ENCODE measurements at places on chromosomes 11 and 22.

DNA sequence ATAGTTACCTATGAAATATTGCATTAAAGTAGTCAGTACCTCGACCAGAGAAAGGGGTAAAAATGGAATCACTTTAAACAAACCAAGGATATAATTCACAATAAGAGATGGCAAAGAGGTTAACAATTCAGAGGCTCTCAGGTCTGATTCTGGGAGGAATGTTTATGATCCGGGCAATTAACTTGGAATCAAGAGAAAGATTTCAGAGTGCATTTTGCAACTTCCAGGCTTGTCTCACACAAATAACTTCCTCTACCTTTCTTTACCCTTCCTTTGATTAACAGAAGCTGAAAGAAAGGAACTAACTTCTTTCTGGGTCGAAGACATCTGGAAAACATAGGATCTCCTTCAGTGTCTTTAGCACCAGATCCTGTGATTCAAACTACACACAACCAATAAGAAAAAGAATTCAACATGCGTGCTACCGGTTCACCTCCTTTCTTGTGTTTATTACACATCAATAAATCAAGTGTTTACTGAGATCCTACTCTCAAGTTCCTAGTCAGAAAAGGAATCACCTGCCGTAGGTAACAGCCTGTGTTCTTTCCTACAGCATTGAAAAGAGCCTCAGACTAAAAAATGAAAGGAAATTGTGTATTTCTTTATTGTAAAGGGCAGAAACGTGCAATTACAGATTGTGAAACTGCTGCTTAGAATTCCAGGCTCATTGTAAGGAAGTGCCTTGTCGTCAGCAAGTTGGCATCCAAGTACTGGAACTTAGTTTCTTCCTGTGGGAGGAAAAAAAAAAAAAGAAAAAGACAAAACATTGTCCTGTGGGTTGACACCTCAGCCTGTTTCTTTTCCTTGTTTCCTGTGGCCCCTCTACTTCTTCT, 29.5 kb downstream of the CARD18 start:
- DNase-seq: no peak

DNA sequence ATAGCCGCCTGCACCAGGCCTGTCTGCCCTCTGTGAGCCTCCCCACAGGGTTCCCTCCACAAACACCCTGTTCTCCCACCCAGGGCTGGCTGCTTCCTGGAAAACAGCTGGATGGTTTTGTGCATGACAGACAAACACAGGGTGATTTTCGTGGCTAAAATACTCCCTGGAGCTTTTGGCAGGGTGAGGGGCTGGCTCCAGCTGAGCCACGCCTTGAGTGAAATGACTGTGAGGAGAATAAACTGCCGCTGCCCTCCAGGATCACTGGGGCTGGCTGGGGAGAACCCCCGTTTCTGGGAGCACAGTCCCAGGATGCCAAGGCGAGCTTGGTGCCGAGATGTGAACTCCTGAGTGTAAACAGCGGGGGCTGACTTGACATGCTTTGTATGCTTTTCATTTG, 20.3 kb upstream of the PPP6R3 start:
- DNase-seq: no peak

DNA sequence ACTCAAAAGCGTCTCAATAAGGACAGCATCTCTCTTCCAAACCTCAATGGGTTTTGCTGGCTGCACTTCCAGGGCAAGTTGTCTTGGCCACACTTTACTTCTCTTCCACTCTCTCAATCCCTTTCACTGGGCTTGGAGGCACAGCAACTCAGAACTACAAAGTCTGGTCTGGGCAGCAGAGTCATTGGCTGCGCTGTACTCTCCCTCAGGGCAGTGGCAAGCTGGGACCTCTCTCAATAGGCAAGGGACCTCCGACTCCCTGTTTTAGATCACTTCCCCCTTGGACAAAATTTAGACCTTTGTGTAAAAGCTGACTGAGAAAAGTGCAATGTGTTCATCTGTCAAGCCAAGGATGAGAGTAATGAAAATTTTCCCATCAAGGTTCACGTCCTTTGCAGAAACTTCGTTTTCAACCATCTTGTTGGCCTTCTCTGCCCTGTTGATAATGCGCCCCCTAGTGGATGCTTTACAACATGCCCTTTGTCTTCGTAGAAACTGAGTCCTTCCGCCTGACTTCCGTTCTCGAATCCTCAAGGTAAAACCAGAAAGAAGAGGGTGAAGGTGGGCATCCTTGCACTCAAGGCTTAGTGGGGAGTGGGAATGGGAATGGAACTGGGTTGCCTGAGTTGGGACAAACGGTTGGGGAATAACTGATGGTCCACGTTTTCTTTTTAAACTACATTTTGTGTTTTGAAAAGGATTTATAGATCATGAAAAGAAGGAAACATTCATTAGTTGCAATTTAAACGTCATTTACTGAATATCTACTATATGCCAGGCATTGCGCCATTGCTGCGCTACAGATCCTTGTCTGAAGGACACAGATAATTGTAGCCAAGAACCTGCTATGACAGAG, 99.1 kb downstream of the CD44 start:
- no peak for DNase-seq

DNA sequence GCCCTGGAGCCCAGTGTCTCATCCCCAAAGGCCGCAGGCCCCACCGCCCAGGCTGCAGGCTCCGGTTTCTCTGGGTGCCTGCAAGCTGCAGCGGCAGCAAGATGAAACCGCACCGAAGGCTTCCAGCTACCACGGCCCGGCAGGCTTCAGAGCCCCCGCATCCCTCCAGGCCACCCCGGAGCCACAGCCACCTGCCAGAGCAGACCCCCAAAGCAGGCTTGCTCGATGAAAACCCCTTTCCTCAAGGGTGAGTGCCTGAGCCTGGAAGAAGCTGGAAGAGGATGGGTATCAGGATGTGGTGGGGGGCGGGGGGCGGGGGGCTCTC, 24.5 kb upstream of the GNB1L start:
- no peak for DNase-seq

- no peak for DNase-seq
These were observed 111.8 kb downstream of the HIPK3 start for GRCh38 chr11:33368931-33369330.

GRCh38 chr11:121405646-121406045, 46.5 kb upstream of the SORL1 start:
- DNase-seq: no peak

- DNase-seq: peak; percentile 24
These were observed 70.5 kb upstream of the TNRC6B start for GRCh38 chr22:40107244-40107643.

GRCh38 chr22:29370537-29370936, 17.8 kb downstream of the AP1B1 start:
- no peak for DNase-seq

DNA sequence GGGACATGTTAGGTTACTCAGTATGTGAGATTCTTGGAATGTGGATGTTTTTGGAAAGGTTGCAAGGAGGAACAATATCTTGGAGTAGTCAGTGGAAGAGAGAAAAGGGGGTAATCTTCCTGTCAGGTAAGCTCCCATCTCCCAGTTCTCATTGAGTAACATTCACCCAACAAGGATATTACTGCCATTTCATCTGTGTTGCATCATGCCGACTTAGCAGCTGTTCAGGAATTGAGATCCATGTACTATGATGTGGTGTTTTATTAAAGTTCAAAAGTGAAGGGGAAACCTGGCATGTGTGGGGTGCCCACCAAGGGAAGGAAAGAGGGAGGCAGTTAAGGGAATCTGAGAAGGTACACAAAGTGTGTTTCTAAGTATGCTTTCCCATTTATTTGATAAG, 58.4 kb upstream of the RASSF10 start:
- no peak for DNase-seq

DNA sequence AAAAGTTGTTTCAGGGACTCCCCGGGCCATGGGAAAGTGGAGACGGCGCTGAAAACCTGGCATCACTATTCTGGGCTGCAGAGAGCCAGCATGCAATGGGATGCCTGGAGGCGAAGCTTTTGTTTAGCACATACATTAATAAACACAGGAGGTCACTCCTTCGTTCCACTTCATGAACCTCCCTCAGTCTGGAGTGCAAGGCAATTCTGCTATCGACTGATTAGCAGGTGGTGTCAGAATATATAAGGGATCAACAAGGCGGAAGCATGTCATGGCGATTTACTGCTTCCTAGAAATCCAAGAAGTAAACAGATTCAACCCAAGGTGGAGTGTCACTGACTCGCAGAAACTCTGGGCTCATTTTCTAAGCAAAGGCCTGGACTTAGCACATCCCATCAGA, 45.4 kb upstream of the MN1 start:
- DNase-seq: no peak

GRCh38 chr11:131038597-131038996, 122.3 kb upstream of the SNX19 start:
- DNase-seq: no peak

GRCh38 chr22:38505541-38506117, 482 bp downstream of the DDX17 start:
- peak; percentile 85 for DNase-seq

DNA sequence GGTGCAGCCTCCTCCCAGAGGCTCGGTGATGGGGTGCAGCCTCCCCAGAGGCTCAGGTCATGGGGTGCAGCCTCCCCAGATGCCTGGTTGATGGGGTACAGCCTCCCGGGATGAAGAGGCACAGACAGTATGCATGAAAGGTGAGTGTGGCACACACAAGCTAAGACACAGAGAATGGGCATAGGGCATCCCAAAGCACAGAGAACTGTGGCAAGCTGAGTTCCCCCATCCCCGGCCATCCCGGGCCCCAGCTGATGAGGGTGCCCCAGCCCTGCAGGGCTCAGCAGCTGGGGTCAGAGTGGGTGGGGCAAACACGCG, 4.8 kb upstream of the SYT8 start:
- DNase-seq: no peak
